ENCODE measurements at places on chromosomes 5 and 9.

- DNase-seq = no peak
Observed at GRCh38 chr5:55768279-55768678, 30.4 kb downstream of the DDX4 start.

- DNase-seq = no peak
Observed at GRCh38 chr5:77463905-77464304, 28.2 kb downstream of the WDR41 start.

GRCh38 chr9:304519-305185 lies 90.0 kb downstream of the DOCK8 start:
- no peak for DNase-seq

GRCh38 chr9:36949466-36949865 lies 84.6 kb downstream of the PAX5 start:
- DNase-seq = no peak

GRCh38 chr9:20713172-20713571 lies 29.1 kb downstream of the FOCAD start:
- no peak for DNase-seq

All from NCI-H1105 (cell line).